ENCODE measurements at places on chromosomes 5 and 9.

GRCh38 chr9:37880916-37881479 lies 22.9 kb downstream of the SLC25A51 start:
- DNase-seq, result no peak

DNA sequence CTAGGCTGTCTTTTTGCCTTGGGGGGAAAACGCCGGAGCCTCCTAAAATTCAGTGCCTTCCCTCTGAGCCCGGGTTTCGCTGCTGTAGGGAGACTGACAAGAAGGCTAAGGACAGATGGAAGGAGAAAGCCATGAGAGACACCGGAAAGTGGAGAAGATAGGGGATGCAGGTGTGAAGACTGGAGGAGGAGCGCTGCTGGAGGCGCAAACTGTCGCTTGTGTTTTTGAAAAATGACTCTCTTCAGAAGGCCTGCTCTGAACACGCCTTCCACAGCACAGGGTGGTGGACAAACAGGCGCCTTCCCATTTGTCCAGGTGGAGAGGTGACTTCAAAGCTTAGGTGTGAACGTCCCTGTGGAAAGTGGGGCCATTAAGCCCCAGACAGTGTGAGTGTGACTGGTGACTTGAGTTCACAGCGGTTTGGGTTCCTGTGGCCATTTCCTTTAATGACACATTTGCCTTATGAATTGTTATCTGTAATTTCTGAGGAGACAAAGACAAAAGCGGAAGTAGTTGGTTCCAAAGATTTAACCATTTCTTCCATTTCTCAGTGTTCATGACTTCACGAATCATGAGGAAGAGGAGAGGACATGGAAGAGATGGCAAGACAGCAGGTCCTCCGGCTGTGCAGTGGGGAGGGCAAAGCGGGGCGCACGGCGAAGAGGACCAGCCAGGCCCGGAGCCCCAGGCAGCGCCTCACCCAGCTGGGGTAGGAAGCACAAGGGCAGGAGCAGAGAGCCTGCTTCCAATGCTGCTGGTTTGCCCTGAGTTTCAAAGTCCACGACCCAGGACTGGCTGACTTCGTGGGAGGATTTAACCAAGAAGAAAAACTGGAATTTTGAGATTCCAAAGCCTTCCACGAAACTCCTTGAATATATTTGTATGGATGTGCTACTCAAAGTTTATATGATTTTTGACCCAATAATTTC lies 27.8 kb upstream of the SEMA4D start:
- DNase-seq, result no peak

DNA sequence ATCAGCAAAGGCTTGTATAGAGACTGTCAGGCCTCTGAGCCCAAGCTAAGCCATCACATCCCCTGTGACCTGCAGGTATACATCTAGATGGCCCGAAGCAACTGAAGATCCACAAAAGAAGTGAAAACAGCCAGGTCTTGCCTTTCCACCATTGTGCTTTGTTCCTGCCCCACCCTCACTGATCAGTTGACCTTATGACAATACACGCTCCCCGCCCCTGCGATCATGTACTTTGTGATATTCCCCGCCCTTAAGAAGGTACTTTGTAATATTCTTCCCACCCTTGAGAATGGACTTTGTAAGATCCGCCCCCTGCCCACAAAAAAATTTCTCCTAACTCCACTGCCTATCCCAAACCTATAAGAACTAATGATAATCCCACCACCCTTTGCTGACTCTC lies 18.6 kb upstream of the NPM1 start:
- DNase-seq, result no peak

DNA sequence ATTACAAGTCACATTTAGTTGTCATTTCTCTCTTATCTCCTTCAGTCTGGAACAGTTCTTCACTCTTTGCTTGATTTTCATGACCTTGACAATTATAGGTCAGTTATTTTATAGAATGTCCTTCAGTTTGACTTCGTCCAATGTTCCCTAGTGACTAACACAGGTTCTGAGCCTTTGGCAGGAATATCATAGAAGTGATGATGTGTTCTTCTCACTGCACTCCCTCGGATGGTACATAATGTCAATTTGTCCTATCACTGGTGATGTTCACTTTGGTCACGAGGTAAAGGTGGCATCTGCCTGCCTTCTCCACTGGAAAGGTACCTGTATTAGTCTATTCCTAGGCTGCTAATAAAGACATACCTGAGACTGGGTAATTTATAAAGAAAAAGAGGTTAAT lies 126.0 kb upstream of the PTPN3 start:
- no peak for DNase-seq

DNA sequence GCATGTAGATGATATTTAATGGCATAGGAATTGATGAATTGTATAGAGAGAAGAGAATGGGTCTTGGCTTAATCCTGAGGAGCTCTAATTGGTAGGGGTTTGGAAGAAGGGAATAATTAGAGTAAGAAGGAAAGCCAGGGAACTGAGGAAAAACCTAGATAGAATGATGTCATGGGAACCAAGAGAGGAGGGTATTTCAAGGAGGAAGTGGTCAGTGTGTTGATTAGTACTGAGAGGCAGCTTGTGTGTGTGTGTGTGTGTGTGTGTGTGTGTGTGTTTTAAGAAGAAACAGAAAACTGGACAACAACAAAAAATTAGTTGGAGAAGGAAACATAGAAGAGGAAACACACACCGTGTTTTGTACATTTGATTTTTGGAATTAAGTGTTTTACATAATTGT lies 42.8 kb downstream of the MAST4 start:
- no peak for DNase-seq

DNA sequence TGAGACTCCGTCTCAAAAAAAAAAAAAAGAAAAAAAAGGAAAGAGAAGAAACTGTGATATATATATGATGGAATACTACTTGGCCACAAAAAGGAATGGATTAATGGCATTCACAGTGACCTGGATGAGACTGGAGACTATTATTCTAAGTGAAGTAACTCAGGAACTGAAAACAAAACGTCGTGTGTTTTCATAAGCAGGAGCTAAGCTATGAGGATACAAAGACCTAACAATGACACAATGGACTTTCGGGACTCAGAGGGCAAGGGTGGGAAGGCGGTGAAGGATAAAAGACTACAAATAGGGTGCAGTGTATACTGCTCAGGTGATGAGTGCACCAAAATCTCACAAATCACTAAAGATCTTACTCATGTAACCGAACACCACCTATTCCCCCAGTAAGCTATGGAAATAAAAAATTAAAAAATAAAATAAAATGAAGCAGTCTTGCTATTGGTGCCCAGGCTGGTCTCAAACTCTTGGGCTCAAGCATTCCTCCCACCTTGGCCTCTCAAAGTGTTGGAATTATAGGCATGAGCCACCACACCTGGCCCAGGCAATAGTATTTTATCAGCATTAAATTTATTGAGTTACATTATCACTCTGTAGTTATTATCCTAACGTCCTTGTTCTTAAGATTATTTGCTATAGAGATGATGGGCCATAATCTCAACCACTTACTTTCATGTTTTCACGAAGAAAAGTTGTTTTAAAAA lies 71.5 kb upstream of the GPBP1 start:
- DNase-seq, result no peak

GRCh38 chr9:130639866-130640555 lies 24.4 kb upstream of the PRDM12 start:
- no peak for DNase-seq

DNA sequence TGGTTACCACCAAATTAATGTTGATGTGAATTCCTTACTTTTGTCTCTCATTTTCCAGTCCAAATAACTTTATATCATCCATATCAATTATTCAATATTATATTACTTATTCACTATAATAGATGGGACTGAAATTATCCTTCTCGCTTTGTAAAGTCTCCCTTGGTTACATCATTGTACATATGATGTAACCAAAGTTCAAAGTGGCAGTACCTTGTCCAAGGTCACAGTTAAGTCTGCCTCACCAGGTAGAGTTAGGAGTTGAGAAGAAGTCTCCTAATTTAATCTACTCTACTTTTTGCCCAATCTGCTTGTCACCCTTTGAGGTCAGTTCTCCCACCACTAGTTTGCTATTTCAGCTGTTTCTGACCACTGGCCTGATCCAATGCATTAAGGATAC lies 83.7 kb upstream of the CLINT1 start:
- DNase-seq, result no peak

- no peak for DNase-seq
Observed at GRCh38 chr9:70438341-70438928, 24.0 kb upstream of the KLF9 start.

GRCh38 chr9:14314929-14315874 lies 1.3 kb upstream of the NFIB start:
- DNase-seq, result no peak

DNA sequence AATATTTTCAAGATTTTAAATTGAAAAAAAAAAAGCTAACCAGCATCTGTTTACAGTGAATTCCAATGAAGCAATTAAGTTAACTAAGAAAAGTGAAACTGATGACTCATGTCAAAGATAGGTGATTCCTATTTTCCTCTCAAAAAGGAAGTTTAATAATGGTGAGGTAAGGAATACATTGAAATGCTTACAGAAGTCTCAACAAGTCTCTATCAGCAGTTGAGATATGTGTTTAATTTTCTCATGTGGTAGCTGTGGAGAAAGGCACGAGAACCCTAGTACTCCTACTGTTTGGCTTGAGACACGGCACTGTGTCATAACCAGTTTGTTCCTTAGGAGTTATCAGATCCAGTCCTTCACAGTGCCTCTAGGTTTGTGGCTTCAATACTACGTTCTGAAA lies 114.5 kb downstream of the SLC25A46 start:
- no peak for DNase-seq
